ENCODE measurements at places on chromosomes 3 and 15.

DNA sequence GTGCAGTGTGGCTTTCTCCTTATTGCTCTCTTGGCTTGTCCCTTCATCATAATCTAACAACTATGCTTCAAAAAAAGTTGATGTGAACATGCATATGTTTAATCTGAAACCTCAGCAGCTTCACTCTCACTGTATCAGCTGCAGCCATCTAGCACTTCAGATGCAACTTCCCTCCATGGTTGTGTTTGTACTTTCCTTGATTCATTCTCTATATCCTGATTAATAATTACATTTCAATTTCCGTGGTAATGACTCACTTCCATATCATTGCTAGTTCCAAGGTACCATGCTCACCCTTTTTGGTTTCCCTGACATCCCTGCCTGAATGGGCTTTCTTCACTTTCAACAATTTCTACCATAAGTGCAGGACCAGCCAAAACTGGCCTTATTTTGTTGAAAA lies 51.2 kb downstream of the MDFIC2 start:
- H3K4me3 ChIP-seq, result no peak overlapping the region
- DNase-seq, result no peak
- no peaks in the 10 kb centered on the region for H3K4me1 ChIP-seq
- no peaks in the 10 kb centered on the region for H3K27me3 ChIP-seq

GRCh38 chr3:43389388-43390254 lies 103.3 kb downstream of the SNRK start:
- no peaks in the 10 kb centered on the region for H3K36me3 ChIP-seq
- peaks cover 12% of the 10 kb centered on the region for H3K4me1 ChIP-seq
- H3K4me3 ChIP-seq, result no peak overlapping the region
- H3K27me3 ChIP-seq, result no peaks in the 10 kb centered on the region
- H3K27ac ChIP-seq, result no peak overlapping the region
- peak; percentile 32 for DNase-seq

GRCh38 chr3:94440767-94441493 lies 378.1 kb downstream of the NSUN3 start:
- H3K36me3 ChIP-seq, result no peaks in the 10 kb centered on the region
- DNase-seq, result no peak
- no peaks in the 10 kb centered on the region for H3K4me1 ChIP-seq
- no peak overlapping the region for H3K4me3 ChIP-seq
- no peak overlapping the region for H3K27ac ChIP-seq

- no peak overlapping the region for H3K27ac ChIP-seq
- peaks cover 19% of the 10 kb centered on the region for H3K27me3 ChIP-seq
- no peaks in the 10 kb centered on the region for H3K4me1 ChIP-seq
- H3K36me3 ChIP-seq, result no peaks in the 10 kb centered on the region
- no peak for DNase-seq
- no peak overlapping the region for H3K4me3 ChIP-seq
Measured at GRCh38 chr3:42257007-42257406, 9.0 kb downstream of the CCK start.

- peaks cover 16% of the 10 kb centered on the region for H3K4me1 ChIP-seq
- no peak overlapping the region for H3K27ac ChIP-seq
- no peak overlapping the region for H3K4me3 ChIP-seq
- no peak for DNase-seq
- H3K36me3 ChIP-seq, result no peaks in the 10 kb centered on the region
- no peaks in the 10 kb centered on the region for H3K27me3 ChIP-seq
Measured at GRCh38 chr3:188125076-188125475, 28.9 kb upstream of the LPP start.

DNA sequence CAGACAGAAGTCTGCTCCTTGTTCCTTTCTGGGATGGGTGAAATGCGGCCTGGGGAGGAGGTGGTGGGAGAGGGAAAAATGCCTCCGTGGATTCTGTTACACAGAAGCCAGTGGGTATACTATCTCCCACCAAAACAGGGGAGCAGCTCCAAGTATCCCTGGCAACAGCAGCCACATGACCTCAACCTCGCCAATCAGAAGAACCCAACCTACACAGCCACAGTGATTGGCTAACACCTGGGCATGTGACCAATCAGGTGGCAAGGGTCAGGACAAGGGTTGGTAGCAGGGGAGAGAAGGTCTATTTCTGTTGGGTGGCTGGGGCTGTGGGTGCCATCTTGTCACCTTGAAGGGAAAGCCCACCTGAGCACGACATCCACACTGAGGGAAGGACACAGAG lies 9.1 kb upstream of the ACAD9 start:
- no peaks in the 10 kb centered on the region for H3K27me3 ChIP-seq
- no peak for DNase-seq
- no peak overlapping the region for H3K27ac ChIP-seq
- H3K36me3 ChIP-seq, result no peaks in the 10 kb centered on the region
- H3K4me3 ChIP-seq, result no peak overlapping the region
- H3K4me1 ChIP-seq, result no peaks in the 10 kb centered on the region

DNA sequence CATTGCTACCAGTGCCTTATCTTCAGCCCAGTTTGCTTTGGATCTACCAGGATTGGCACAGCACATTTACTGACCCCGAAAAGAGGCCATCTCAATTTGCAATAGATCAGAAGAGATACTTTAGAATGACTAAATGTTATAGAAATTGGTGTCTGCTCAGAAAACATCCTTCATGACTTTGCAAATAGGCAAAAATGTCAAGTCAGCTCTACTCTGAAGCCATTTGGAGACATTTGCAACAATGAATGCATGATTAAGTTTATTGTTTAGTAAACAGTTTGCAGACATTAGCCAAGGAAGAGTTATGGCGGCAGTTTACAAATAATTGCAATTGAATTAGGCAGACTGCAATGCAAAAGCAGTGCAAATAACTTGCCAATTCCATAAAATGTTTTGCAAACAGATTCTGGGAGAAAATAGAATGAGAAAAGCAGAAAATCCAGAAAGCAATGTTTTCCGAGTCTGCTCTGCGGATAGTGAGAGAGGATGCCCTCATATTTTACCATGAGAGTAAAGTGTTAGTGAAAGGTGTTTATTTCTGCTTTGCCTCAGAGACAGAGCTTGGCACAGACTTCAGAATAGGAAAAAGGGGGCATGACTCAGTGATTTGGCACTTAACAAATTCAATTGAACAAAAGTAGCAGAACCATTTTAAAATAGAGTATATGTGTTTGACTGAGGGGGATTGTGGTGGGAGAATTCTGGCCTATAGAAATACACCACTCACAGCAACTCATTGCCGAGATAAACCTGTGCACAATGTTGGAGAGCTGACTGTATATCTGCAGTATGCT lies 334.9 kb upstream of the NR2F2 start:
- no peaks in the 10 kb centered on the region for H3K27me3 ChIP-seq
- H3K4me1 ChIP-seq, result no peaks in the 10 kb centered on the region
- H3K4me3 ChIP-seq, result no peak overlapping the region
- H3K27ac ChIP-seq, result no peak overlapping the region
- no peaks in the 10 kb centered on the region for H3K36me3 ChIP-seq

- no peaks in the 10 kb centered on the region for H3K27me3 ChIP-seq
- H3K27ac ChIP-seq, result no peak overlapping the region
- no peaks in the 10 kb centered on the region for H3K36me3 ChIP-seq
- DNase-seq, result no peak
Measured at GRCh38 chr3:110767156-110767555, 304.5 kb upstream of the NECTIN3 start.

GRCh38 chr3:109926376-109926775 lies 589.0 kb upstream of the DPPA4 start:
- H3K27ac ChIP-seq, result no peak overlapping the region
- H3K27me3 ChIP-seq, result no peaks in the 10 kb centered on the region
- no peaks in the 10 kb centered on the region for H3K4me1 ChIP-seq
- no peak overlapping the region for H3K4me3 ChIP-seq
- no peak for DNase-seq
- H3K36me3 ChIP-seq, result no peaks in the 10 kb centered on the region

DNA sequence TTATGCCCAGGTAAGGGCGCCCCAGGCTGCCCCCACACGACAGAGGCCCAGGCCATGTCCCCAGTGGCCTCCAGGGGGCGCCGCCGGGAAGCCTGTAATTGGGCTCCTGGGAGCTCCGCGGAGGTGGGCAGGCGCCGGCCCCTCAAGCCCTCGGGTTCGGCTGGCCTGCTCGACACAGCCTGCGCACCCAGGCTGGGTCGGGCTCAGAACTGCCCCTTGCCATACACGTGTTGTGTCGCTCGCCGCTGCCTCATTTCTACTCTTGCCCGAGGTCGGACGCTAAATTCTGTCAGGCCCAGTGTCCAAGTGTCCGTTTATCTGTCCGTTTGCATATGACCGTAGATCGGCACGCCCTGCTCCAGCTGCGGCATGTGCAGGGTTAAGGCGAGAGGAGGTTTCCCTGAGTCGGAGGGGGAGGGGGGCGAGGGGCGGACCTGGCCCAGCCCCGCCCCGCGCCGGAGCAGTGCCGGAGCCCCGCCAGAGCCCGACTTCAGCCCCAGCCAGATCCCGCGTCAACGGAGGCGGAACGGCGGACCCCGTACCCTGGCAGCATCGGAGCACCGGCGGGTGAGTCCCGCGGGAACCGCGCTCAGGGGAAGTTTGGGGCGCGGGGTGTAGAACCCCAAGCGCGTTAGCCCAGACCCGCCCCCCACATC lies at the start of gene KLHDC8B:
KLHDC8B (plus strand) TSS at position 480 of the 656 bp plus-strand sequence. CDS start 1,172 bp downstream, outside the sequence.
- peak; percentile 81 for DNase-seq
- H3K27ac ChIP-seq, result no peak within 1 kb of the TSS
- H3K4me3 ChIP-seq, result peak within 1 kb of the TSS; percentile 71
- no peaks in the 10 kb centered on the region for H3K36me3 ChIP-seq
- no peaks in the 10 kb centered on the region for H3K27me3 ChIP-seq

- H3K27me3 ChIP-seq, result peaks cover 3% of the 10 kb centered on the region
- H3K4me3 ChIP-seq, result no peak overlapping the region
- H3K4me1 ChIP-seq, result no peaks in the 10 kb centered on the region
- H3K27ac ChIP-seq, result no peak overlapping the region
- DNase-seq, result no peak
Measured at GRCh38 chr3:35832140-35832571, 192.8 kb downstream of the ARPP21 start.

DNA sequence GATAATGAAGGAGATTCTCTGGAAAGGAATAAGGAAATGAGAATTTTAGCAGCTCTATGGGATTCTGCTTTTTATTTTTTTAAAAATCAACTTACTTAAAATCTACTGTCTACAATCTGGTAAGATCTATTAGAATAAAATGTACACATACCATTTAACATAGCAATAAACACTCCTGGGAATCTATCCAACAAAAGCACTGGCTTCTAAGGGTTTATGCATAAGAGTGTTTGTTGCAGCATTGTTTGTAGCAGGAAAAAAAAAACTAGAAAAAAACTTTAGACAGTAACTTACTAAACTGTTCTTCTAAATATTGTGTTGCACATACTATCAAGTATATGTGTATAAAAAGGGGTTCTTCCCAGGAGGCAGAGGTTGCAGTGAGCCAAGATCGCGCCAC lies 15.7 kb upstream of the RBP1 start:
- H3K27ac ChIP-seq, result no peak overlapping the region
- no peak overlapping the region for H3K4me3 ChIP-seq
- no peaks in the 10 kb centered on the region for H3K36me3 ChIP-seq
- no peaks in the 10 kb centered on the region for H3K4me1 ChIP-seq

Measured in B cell (primary cell).